ENCODE measurements at places on chromosomes 5 and 9. TPM values are rescaled to one million over a fixed set of nuclear protein-coding genes. Genes with fewer than 3 reads are reported as not detected.

The RANBP17 gene
- total RNA-seq = 9.2 TPM

The COL23A1 gene
- 1.4 TPM for total RNA-seq

The TAS2R1 gene
- not detected for total RNA-seq

The CDH12 gene
- total RNA-seq = 0.33 TPM

DNA sequence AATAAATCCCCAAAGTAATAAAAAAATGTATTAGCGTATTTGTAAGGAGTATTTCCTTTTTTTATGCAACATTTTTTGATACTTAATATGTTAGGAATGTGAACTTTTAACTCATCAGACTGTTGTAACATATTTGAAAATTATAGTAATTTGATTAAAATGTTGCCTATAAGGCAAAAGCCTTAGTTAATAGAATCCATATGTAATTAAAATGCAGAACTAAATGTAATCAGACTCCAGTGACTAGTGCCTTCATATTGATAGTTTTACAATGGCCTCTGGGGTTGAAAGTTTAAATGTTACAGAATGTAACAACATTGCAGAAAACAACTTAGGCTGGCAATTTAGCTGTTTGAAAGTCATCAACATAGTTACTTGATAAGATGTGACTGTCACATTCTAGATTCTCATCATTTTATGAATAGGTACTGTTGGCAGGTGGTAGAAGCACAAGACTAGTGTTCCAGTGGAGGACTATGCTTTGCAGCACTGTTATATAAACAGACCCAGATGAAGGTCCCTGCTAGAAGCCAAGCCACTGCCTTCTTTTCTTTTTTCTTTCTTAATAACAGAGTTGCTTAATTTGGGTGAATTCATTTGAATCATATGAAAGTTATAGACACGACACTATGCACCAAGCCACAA lies 382.9 kb downstream of the CCDC171 start:
- DNase-seq = no peak
- H3K27me3 ChIP-seq = no peaks in the 10 kb centered on the region
- H3K36me3 ChIP-seq = no peaks in the 10 kb centered on the region
- no peak overlapping the region for H3K4me3 ChIP-seq

- no peak overlapping the region for H3K27ac ChIP-seq
- no peak overlapping the region for H3K4me3 ChIP-seq
- no peak for DNase-seq
Measured at GRCh38 chr9:124062172-124062571, 50.6 kb downstream of the LHX2 start.

- H3K27me3 ChIP-seq = no peaks in the 10 kb centered on the region
- DNase-seq = no peak
- no peak overlapping the region for H3K4me3 ChIP-seq
- no peak overlapping the region for H3K27ac ChIP-seq
- H3K36me3 ChIP-seq = no peaks in the 10 kb centered on the region
Measured at GRCh38 chr5:115850744-115851416, 9.1 kb downstream of the AP3S1 start.

DNA sequence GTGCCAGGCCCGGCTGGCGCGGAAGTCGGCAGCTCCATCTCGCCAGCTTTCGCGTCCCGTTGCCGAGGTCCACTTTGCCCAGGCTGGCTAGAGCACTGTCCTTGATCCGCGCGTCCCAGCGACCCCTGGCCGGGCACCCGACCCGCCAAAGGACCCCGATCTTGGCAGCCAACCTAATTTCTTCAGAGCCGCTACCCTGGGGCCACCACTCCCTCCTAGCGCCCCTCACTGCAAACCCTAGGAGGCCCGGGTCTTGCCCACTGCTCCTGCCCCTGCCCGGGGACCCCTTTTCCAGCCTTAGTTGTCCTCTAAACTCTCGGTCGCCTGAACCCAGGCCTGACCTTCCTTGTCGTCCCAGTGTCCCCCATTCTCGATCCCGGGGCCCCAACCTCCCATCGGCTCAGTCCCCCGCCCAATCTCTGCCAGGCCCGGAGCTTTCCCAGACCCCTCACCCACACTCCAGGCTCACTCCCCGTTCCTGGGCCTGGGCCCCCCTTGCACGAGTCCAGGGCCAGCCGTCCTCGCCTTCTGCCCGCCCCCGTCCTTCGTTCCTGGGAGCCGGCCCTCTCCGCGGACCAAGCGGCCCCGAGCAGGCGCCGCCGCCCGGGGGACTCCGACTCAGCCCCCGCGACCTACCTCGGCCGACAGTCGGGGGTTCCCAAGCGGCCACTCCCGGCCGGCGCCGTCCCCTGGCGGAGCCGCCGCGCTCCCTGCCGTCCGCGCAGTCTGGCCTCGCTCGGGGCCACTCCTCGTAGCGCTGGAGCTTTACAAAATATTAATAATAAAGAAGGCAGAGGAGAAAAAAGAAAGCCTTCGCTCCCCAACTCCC lies 701 bp upstream of the LMX1B start:
- peaks cover 4% of the 10 kb centered on the region for H3K27me3 ChIP-seq
- H3K27ac ChIP-seq = no peak overlapping the region
- H3K4me1 ChIP-seq = peaks cover 54% of the 10 kb centered on the region
- no peaks in the 10 kb centered on the region for H3K36me3 ChIP-seq
- no peak overlapping the region for H3K4me3 ChIP-seq

GRCh38 chr5:34656700-34657273 lies 659 bp downstream of the RAI14 start:
- H3K4me1 ChIP-seq = peaks cover 11% of the 10 kb centered on the region
- peak overlapping the region; percentile 98 for H3K27ac ChIP-seq
- peak overlapping the region; percentile 94 for H3K4me3 ChIP-seq
- DNase-seq = no peak
- H3K36me3 ChIP-seq = no peaks in the 10 kb centered on the region

DNA sequence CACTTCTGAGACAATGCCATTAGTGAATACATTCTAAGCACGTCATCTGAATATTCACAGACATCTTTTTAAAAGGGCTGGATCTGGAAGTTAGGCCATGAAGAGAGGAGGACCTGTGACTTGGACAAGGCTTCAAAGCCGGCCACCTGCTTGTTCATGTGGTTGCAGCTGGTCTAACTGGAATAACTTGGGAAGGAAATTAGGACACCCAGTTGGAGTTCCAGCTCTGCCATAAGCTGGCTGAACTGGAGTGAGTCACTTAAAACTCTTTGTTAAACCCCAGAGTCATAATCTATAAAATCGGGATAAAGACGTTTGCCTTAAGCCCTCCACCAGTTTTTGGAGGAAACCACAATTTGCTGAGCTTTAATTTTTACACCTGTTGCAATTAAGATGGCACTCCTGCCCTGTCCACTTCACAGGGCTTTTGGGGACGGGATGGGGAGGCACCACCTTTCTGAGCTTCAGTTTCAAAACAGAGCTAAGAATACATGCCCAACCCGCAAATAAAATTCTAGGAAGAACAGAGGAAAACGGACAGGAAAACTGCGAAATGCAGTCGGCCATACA lies 536 bp upstream of the STX17 start:
- peaks cover 18% of the 10 kb centered on the region for H3K4me1 ChIP-seq
- H3K27me3 ChIP-seq = no peaks in the 10 kb centered on the region
- H3K36me3 ChIP-seq = no peaks in the 10 kb centered on the region
- H3K27ac ChIP-seq = peak overlapping the region; percentile 74
- H3K4me3 ChIP-seq = peak overlapping the region; percentile 98
- no peak for DNase-seq

GRCh38 chr5:153676821-153677220 lies 186.4 kb downstream of the GRIA1 start:
- no peaks in the 10 kb centered on the region for H3K27me3 ChIP-seq
- H3K4me1 ChIP-seq = no peaks in the 10 kb centered on the region
- H3K36me3 ChIP-seq = no peaks in the 10 kb centered on the region
- H3K27ac ChIP-seq = no peak overlapping the region

DNA sequence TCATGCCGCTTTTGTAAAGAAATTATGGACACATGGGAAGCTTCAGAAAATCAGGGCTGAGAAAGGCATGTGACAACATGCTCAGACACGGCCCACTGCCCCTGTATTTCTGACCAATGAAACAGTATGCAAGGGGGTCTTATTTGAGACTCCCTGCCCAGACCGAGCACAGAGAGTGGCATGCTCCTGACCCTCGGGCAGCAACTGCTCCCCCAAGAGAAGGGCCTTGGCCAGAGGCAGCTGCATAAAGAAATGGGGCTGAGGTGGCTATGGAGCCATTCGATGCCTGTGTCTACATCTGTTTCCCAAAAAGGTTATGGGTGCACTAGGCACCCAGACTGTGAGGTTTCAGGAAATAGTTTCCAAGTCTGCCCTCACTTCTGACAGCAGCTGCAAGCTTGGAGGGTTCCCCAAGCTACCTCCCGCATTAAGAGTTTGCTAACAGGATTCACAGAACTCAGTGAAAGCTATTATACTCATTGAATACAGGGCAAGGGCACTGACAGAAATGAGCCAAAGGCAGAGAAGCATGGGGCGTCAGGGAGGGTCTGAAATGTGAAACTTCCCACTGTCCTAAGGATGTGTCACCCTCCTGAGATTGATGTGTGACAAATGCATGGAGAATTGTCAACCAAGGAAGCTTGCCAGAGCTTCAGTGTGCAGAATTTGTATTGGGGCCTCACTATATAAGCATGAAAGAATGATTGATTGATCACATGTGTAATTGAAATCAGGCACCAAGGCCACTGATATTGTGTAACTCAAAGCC lies 94.3 kb downstream of the DAP start:
- H3K4me3 ChIP-seq = no peak overlapping the region
- H3K27ac ChIP-seq = no peak overlapping the region
- no peaks in the 10 kb centered on the region for H3K36me3 ChIP-seq
- peaks cover 23% of the 10 kb centered on the region for H3K4me1 ChIP-seq

DNA sequence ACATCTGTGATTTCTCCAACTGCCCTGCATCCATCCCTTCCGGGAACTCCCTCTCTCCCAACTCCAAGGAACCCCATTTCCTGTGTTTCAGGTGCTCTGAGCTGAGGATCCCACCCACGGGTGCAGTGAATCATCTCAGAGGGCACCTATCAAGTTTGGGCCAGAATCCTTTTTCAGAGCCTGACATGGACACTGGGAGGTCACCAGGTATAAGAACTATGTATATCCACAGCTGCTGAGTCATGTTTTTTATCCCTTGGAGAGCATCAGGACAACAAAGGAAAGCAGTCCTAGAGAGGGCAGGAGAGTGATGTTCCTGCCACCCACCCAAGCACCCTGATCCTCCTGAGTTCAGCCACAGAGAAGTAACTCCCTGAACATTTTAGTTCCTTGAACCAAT lies 3.8 kb downstream of the MED27 start:
- no peak overlapping the region for H3K4me3 ChIP-seq
- no peak overlapping the region for H3K27ac ChIP-seq
- H3K36me3 ChIP-seq = peaks cover 11% of the 10 kb centered on the region

DNA sequence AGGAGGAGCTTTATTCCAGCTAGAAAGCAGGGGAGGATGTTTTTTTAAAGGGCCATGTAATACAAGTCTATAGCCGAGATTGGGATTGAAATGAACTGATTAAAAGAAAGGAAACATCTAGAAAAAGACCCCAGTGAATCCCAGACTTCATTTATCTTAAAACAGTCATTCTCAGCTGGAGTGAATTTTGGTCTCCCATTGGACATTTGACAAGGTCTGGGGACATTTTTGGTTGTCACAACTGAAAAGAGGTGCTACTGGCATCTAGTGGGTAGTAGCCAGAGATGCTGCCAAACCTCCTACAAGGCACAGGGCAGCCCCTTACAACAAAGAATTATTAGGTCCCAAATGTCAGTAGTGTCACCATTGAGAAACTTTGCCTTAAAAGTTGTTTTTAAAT lies 16.3 kb upstream of the SPINK4 start:
- no peaks in the 10 kb centered on the region for H3K36me3 ChIP-seq
- no peak overlapping the region for H3K27ac ChIP-seq
- no peaks in the 10 kb centered on the region for H3K27me3 ChIP-seq
- no peak for DNase-seq
- H3K4me1 ChIP-seq = no peaks in the 10 kb centered on the region
